ENCODE measurements at places on chromosomes 7 and 10. TPM values are rescaled to one million over a fixed set of nuclear protein-coding genes. Genes with fewer than 3 reads are reported as not detected.

ERVW-1 gene
- total RNA-seq = not detected

RELN gene
- total RNA-seq = 0.33 TPM

- peak; percentile 70 for DNase-seq
- peaks cover 8% of the 10 kb centered on the region for H3K4me1 ChIP-seq
- no peaks in the 10 kb centered on the region for H3K36me3 ChIP-seq
- H3K27me3 ChIP-seq = no peaks in the 10 kb centered on the region
- no peak overlapping the region for H3K4me3 ChIP-seq
Observed at GRCh38 chr10:73940634-73941221, 29.8 kb downstream of the PLAU start.

SNX10 gene
- total RNA-seq = under 0.01 TPM

HMX2 gene
- not detected for total RNA-seq

Data from fibroblast of lung (primary cell).